Ureter (tissue), 1 donor: ENCODE measurements at places on chromosomes 1 and 21. TPM values are rescaled to one million over a fixed set of nuclear protein-coding genes. Genes with fewer than 3 reads are reported as not detected.

The DTL gene
- total RNA-seq = 1.6 TPM

The FCRL1 gene
- 0.21 TPM for total RNA-seq

- no peak for DNase-seq
Measured at GRCh38 chr1:226690460-226690982, 48.6 kb downstream of the ITPKB start.

DNA sequence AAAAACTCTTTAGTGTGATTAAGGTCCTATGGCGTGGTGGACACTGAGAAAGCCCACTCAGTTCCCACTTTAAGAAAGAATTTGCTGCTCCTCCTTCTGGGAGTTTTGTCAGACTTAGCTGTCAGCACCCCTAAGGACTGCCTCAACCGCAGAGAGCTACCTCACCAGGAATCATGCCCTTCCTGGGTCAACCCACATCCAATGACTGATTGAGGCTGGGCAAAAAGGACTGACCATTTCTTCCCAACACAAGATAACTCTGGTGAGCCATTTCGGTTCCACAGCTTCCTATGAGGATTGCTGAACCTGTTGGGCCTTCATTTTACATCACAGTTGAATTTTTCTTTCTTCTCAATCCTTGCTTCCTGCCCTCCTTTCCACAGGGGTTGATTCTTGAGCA, 197.9 kb downstream of the NCAM2 start:
- DNase-seq = no peak

The CRABP2 gene
- 229 TPM for total RNA-seq

DNA sequence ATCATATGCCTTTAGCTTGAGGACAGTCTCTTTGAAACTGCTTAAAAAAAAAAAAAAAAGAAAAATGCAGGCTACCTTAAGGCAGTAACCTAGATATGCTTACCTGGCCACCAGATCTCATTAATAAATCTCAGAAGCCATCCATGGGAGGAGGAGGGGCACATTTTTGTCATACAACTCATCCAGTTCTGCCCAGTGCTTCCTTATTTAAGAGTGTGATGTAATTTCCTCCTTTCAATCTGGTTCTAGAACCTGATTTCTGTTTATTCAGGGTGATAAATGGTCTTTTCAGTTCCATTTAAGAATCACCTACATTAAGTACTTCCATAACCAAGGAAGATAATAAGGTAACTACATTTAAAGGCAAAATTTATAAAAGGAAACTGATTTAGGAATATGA, 6.1 kb downstream of the ERRFI1 start:
- DNase-seq = no peak

The IFI44L gene
- total RNA-seq = 9.0 TPM
